ENCODE measurements at places on chromosomes 11 and 22.

DNA sequence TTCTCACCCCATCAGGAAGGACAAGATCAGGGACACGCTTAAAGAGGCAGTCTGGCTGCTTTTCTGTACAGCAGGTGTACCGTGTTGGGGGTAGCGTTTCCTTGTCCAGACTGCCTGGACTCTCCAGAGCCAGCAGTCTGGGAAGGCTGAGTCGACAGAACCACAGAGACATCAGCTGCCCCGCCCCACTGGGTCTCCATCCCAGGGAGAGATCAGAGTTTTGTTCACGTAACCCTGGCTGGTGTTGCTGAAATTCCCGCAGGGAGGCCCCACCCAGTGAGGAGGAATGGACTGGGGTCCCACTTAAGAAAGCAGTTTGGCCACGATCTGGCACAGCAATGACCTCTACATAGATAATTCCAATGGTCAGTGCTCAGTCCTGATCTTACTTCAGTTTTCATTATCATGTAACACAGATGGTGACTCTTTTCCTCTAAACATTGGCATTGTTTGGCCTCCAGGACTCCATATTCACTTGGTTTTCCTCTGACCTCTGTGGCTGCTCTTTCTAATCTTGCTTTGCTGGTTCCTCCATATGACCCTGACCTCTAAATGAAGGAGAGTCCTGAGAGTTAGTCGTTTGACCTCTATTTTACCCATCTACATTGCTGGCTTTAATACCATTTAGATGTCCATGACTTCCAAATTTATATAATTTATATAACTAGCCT lies 89.6 kb upstream of the LRRC55 start:
- no peak for DNase-seq

DNA sequence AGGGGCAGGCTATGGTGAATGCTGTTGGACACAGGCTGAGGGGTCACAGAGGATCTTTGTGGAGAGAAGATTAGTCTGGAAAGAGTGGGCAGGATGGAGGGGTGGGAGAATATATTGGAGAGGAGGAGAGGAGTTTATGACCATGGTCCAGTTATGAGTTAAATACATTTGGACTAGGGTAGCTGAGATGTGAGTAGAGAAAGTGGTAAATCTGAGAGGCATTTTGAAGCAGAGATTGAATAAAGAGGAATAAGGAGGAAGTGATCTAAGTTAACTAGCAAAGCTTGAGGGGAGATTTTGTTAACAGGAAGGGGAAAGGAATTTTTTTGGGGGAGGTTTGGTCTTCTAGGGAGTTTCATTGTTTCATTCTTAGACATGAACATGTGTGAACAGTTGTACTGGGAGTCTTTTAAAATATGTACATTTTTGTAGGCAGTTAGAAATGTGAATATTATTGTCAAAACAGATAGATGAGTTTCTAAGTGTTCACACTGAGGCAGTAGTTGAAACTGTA lies 43.1 kb upstream of the EED start:
- DNase-seq = no peak

DNA sequence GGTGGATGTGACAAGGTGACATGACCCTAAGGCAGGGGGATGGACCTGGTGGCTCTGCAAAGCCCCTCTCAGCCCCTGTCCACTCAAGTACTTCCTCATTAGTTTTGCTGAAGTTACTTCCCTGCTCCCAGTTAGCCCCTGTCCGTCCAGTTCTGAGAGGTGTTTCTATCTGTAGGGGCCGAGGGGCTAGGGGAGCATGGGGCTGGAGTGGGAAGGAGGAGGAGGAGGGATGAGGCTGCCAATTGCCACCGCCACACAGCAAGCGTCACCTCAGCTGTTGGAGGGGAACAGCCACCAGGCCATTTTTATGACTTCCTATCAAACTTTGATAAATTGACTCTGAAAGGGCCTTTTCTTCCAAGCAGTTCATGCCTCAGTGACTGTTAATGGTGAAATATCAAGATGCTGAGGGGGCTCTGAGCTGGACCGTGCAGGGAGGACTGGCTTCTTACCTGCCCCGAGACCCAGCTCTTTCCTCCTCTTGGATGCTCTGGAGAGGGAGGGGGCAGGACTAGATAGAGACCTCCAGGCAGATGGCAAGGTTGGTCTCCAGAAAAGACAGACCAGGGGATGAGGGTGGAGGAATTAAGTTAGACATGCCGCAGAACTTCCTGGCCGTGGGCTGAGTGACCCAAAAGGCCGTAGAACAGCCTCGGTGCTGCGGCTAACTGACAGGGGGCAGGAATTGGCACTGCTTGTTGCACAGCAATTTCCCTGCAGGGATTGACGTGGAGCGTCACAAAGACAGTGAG lies 137.0 kb downstream of the ST3GAL4 start:
- no peak for DNase-seq

GRCh38 chr11:44133335-44133946 lies 38.0 kb downstream of the EXT2 start:
- no peak for DNase-seq

DNA sequence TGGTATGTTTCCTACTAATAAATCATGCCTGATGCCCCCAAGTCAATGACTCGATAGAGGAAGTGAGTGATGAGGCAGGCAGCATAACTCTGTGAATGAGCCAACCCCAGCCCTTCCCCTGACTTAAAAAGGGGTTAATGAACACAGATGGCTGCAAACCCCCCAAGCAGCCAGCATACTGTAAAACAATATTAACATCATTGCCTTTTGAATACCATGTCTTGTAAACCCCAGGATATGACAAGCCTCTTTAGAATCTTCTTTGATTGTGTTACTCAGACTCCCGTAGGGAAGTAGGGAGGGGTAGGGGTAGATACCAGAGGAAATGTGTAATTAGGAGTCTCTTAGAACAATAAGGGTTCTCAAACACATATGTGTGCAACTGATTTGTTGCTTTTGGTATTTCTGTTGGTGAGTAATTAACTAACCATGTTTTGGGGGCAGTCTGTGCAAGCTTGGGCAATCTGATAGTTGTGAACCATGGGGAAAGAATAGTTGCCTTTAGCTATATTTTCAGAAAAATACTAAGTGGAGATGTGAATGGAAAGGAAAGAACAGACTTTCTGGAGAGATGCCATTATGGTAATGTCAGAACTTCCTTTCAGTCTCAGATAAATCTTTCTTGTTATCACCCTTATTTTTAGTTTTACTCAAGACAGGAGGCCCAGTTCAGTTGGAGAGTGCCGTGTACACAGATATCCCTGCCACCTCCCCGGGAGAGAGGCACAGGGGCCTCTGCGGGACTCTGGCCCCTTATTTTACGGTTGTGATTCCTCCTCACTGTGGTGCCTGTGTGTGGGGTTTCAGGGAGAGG lies 701.8 kb downstream of the NTM start:
- DNase-seq = no peak

GRCh38 chr22:38656256-38657044 lies at the start of the genes CBY1 and FAM227A:
CBY1 (plus strand) TSS chr22:38656638; CDS start chr22:38668055, 11,417 bp downstream.
FAM227A (minus strand) TSS chr22:38656392; CDS start chr22:38650168, 6,224 bp downstream.
- DNase-seq = peak; percentile 59

DNA sequence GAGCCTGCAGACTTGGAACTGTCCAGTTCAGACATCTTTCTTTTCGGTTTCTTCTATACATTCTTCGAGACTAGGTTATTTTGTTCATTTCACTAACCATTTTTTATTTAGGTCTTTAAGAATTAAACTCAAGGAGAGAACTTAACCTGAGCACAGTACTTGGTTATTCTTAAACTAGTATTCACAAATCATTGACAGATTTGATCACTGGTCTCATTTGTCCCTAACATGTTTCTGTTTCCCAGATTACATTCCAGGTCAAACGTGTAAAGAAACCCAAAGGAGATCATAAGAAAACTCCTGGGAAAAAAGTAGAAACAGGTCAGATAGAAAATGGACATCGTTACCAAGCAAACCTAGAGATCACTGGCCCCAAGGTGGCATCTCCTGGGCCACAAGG lies 85.1 kb downstream of the TTC17 start:
- no peak for DNase-seq

- DNase-seq = peak; percentile 70
Observed at GRCh38 chr22:27438271-27438980, 363.1 kb downstream of the MN1 start.

GRCh38 chr11:129933891-129934290 lies 38.5 kb upstream of the NFRKB start:
- no peak for DNase-seq

DNA sequence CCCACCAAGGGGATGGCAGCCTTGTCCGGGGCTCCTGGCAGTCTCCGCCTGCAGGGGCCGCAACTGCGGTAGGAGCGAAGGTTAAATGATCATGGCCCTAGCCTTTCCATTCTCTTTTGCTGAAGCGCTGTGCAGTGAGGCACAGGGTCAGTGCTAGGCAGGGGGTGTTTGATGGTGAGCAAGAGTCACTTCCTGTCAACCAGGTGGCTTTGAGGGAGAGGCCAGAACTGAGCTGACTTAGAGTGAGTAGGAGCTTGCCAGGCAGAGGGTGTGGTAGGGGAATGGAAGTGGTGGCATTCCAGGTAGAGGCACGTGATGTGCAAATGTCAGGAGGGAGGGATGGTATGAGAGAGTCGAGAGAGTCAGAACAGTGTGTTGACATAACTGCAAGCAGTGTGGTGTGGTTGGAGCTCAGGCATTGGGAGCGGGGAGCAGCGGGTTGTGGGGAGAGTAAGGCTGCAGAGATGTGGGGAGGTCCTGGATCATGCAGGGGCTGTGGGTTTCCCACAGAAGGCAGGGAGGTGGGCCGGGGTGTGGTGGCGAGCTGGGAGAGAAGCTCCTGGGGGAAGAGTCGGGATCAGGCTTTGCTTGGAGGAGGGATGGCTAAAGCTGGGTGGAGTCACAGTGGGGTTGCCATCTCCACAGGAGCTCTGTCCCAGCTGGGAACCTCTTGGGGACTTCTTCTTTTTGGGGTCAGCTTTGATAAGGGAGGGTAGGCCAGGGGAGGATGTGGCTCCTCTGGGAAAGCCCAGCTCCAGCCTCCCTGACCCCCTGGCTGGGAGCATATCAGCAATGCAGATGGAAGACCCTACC lies 33.3 kb downstream of the AMPD3 start:
- no peak for DNase-seq

- DNase-seq = peak; percentile 26
Observed at GRCh38 chr11:114291842-114292680, 4.1 kb upstream of the NNMT start.

- DNase-seq = no peak
Observed at GRCh38 chr22:45834795-45835194, 142.2 kb downstream of the WNT7B start.

DNA sequence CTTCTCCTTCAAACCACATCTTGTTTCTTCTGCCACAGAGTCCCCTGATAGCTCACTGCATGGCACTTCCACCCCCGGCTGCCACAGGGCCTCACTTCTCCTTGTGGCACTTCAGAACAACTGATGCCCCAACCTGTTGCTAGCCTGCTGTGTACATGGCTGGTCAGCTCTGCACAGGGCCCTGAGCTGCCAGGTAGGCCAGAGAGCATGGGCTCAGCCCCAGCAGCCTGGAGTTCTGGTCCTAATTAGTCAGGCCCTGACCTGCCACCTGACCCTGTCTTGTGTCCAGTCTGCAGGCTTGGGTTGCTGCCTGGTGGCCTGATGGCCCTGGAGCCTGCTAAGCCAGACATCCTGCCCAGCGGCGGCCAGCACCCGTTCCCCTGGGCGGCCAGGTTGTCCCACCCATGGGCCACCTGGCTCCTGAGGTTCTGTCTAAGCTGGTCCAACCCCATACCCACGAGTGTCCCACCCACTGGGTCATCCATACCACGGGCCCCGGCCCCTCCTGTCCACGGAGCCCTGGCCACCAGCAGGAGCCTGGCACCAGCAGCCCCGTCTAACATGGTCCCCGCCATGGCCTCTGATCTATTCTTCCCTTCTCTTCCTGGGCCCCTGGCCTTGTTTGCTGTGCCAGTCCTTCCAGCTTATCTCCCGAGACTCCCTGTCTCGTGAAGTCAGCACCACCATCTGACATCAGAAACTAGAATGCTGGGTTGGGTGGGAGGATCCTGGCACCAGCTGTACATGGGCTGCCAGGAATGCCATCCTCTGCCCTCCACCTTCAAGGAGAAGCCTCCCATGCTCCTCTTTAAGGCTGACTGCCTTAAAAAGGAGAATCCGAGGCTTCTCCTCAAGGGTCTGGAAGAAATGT lies 3.1 kb upstream of the CERK start:
- peak; percentile 53 for DNase-seq

DNA sequence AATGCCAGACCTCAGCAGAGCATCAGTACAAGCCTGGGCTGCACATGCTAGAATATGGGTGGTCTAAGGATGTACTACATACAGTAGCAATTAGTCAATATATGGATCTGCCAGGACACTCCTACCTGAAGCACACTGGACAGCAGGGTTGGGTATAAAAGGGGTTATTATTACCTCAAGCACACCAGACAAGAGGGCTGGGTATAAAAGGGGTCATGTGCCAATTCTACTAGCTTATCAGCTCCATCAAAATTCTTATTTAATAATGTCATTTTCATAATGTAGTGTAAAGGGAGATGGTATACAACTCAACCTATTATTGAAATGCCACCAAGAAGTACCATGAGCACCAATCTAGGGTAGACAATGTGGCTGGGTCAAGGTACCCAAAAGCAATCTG lies 44.7 kb upstream of the PRODH start:
- no peak for DNase-seq

GRCh38 chr11:2207212-2207611 lies 35.6 kb upstream of the TH start:
- DNase-seq = no peak

GRCh38 chr22:49349181-49349835 lies 478.4 kb downstream of the BRD1 start:
- DNase-seq = no peak

DNA sequence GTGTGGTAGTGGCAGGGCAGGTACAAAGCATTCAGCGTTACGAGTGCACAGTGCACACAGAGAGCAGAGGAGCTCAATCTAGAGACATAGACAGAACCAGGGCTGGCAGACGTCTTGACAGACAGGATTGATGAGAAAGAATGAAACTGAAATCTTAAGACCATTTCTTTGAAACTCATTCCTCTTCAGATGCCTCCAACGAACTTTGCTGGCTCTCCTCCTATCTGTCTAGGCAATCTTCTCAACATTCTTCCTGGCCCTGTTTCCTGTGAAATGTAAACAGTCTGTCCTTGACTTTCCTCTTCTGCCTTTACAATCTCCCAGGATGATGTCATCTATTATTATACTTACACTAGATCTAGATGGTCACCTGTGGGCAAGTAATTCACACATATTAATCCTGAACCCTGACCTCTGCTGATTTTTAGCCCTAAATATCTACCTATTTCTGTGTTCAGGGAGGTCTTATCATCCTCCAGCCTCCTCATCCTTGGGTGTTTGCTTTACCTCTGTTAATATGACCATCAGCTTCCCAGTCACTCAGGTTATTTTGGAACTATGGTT lies 119.5 kb downstream of the ENTHD1 start:
- DNase-seq = no peak

- DNase-seq = no peak
Observed at GRCh38 chr11:32584921-32585320, 1.3 kb downstream of the EIF3M start.

DNA sequence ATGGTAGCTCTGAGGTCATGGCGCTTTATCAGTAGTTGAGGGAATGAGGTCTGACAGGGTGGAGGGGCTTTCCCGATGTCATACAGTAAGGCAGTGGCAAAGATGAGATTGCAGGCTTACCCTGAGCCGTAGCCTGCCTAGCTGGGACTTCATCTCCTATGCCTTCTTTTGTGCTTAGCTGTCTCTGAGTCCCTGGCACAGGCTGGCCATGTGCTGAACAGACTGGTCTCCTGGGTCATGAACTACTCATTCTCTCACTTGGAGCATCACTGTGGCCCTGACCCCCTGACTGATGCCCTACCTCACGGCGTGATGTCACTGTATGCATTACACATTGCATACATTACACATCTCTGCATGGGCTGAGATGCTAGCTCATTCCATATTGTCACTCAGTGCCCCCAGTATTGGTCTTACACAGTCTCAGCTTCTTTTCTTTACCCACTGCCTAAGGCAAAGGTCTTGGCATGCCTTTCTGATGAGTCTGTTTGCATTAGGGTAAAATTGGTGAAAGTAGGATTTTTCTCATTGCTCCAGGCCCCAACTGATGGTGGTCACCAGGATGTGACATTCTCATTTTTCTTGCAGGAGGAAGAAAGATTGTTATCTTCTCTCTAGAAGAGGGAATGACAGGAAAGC lies 389.4 kb upstream of the CADM1 start:
- DNase-seq = no peak

Measured in retinal pigment epithelial cell (primary cell).